RCC 7860 (cell line): ENCODE measurements at places on chromosomes 5 and 9.

DNA sequence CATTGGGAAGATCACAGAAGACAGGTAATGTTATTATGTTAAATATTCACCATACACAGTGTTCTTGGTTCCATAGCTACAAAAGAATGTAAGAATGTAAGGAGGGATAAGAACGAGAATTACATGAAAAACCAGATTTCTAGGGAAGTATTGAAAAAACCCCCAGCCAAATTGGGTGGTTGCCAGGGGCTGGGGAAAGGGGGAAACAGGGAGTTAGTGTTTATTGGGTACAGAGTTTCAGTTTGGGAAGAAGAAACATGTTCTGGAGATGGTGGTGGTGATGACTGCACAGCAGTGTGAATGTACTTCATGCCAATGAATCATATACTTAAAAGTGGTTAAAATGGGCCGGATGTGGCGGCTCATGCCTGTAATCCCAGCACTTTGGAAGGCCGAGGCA lies 40.3 kb downstream of the GLRX start:
- no peak for DNase-seq

DNA sequence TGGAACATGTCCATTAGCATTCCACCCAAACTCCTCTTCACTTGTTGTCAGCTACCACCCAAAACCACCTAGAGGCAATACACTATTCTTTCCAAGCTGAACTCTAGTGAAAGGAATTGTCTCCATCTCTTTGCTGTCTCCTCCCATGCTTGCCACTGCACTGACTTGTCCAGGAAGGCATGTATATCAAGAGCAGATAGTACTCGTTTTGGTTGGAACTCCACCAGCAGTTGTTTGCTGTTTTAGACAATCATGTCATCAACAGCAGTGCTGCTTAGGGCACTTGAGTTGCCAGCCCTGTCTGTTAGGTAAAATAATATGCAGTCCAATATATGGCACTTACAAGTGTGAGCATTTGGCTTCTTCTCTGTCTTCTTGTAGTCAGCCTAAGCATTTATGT lies 80.0 kb upstream of the SAP30L start:
- no peak for DNase-seq

GRCh38 chr9:117945286-117945685 lies 241.1 kb downstream of the TLR4 start:
- no peak for DNase-seq

GRCh38 chr5:147631428-147632003 lies 121.6 kb upstream of the DPYSL3 start:
- DNase-seq, result no peak

DNA sequence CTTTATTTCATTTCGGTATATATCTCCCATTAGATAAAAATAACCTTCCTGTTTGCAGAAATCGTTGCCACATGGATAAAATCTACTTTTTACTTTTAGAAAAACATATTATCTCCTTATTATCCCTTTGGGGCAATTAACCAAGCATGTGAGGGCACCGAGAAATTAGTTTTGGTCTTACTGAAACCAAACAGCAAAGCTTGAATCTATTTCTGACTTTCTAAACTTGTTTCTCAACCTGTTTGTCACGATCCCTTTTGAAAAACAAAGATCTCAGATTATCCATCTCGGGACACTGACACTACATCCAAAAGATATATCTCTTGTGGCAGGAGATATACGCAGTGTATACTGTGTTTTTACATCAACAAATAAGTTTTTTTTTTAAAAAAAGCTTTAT lies 2.3 kb downstream of the TUT7 start:
- no peak for DNase-seq

GRCh38 chr5:158521995-158522394 lies 577.7 kb downstream of the EBF1 start:
- DNase-seq, result no peak

DNA sequence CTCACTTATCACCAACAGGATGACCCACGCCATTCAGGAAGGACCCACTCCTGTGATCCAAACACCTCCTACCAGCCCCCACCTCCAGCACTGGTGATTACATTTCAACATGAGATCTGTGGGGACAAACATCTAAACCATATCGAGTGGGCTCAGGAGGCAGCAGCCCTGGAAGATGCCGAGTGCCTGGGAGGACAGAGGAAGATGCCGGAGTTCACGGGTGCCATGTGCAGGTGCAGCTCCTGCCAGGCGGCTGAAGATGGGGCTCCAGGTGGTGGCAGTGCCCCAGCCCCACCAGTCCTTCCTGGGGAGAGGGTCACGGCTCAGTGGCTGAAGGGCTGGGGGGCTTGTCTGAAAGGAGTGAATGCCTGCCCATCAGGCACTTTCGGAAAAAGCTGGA lies 6.1 kb upstream of the CEP72 start:
- no peak for DNase-seq

DNA sequence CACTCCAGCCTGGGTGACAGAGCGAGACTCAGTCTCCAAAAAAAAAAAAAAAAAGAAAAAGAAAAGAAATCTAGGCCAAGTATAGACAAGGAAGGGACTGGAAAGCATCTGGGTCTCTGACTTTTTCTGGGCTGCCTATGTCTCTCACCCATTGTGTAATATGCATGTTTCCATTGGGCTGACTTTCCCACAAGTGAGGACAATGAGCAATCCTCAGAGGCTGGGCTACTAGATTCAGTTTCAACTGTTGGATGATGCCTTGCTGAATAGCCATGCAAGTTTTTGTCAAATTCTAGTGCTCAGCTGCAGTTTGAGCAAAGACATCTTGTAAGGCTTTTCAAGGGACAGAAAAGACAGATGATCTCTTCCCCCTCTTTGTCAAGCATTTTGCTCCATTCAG lies 82.1 kb downstream of the PHAX start:
- no peak for DNase-seq

DNA sequence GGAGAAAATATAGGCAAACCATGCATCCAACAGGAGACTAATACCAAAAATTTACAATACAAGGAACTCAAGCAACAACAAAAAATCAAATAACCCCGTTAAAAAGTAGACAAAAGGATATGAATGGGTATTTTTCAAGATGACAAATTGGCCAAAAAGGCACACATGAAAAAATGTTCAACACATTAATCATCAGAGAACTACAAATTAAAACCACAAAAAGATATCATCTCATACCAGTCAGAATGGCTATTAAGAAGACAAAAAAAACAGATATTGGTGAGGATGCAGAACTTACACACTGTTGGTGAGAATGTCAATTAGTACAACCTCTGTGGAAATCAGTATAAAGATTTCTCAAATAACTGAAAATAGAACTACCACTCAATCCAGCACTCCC lies 35.0 kb downstream of the TEX10 start:
- DNase-seq, result peak; percentile 35

DNA sequence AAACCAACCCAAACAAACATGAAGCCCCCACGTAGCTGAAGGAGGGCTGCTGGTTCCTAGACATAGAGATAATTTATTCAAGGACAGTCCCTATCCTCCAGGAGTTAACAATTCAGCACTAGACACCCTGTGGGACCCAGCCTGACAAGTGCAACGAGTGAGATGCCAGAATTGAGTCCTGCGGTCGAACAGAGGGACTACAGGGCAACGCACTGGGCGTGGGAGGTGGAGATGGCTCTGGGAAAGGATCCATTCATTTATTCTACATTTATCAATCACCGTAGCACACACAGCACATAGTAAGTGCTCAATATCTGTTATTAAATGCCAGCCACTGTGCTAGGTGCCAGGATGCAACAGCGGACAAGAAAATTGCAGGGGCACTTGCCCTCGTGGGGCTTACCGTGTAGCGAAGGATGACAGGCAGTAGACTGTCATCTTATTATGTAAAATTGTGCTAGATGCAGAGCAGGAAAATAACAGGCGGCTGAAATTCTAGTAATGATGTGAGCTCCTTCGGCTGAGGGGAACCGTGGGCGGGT lies 855 bp upstream of the ARHGAP26 start:
- no peak for DNase-seq

- no peak for DNase-seq
Measured at GRCh38 chr5:178793151-178793550, 62.7 kb upstream of the ZNF354A start.

GRCh38 chr5:157865781-157866180 lies 6.8 kb upstream of the CLINT1 start:
- DNase-seq, result no peak

DNA sequence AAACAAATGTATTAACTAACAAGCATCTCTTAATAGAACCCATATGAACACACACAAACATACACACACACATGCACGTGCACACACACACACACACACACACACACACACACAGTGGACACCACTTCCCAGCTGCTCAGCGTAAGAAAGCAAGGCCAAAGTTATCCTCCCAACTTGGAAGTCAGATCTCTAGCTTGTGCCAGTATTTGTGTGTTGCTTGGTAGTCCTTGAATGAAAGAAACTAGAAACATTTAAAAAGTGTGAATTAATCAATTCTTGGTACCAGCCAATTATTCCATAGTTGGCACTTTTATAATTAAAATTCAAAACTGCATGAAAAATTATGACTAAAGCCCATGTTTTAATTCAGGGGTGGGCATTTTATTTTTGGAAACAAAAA lies 178.1 kb downstream of the TMEM161B start:
- no peak for DNase-seq

GRCh38 chr9:130681769-130682420 lies 11.7 kb upstream of the EXOSC2 start:
- no peak for DNase-seq

- no peak for DNase-seq
Measured at GRCh38 chr5:127518319-127518621, 830 bp downstream of the PRRC1 start.

DNA sequence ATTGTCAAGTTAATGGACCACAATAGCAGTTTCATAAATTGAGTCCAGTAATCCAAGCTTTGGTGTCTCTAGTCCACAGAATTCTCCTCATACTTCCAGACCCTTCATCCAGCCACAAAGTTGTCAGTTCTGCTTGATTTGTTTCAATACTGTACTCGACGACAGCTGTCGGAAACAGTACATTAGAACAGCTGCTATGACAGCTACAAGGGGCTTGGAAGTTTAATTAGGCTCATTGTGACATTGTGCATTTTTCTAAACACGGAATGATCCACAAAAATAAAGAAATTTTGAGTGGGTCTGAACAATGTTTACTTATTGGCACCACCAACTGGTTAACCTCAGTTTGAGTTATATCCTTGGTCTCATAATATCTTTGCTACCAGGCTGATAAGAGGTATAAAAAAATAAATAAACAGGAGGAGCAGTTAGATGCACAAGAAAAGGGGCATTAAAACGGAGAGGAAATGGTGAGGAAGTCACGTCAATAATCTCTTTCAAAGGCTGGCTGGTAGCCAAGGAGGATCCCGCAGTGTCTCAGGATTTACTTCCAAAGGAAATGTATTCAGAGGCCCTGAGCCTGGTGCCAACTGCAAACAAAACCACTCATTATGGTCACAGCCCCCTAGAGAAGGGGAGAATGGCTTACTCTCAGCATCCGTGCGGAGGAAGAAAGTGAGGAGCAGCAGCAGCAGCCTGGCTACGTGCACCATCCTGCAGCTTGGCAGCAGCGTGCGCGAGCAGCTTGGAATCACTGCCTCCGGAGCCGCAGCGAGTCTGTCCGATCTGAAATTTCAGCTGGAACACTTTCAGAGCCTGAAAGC lies 933.8 kb upstream of the DMAC1 start:
- peak; percentile 22 for DNase-seq

DNA sequence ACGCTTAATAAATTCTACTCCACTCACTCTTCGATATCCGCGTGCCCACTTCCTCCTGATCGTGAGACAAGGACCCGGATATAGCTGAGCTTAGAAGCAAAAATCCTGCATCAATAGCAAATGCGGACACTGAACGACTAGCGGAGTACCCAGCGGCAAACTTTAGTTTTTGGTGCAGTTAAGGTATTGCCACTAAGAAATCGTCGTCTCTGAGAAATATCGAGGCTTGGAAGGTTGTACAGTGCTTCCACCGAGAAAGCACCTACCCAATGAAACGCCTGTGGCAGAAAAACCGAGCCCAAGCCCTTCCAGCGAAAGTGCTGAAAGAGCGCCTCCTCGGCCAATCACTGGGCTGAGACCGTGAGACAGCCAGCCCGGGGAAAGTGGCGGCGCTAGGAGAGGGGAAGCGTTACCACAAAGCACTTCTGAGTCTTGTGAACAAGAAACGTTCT lies 32.2 kb downstream of the ANXA2R start:
- peak; percentile 75 for DNase-seq

- DNase-seq, result no peak
Measured at GRCh38 chr5:151572657-151573368, 18.3 kb downstream of the FAT2 start.
